T-cell (primary cell): ENCODE measurements at places on chromosomes 2 and 18. TPM values are rescaled to one million over a fixed set of nuclear protein-coding genes. Genes with fewer than 3 reads are reported as not detected.

- no peak for DNase-seq
Measured at GRCh38 chr2:138615257-138615656, 113.7 kb downstream of the SPOPL start.

DNA sequence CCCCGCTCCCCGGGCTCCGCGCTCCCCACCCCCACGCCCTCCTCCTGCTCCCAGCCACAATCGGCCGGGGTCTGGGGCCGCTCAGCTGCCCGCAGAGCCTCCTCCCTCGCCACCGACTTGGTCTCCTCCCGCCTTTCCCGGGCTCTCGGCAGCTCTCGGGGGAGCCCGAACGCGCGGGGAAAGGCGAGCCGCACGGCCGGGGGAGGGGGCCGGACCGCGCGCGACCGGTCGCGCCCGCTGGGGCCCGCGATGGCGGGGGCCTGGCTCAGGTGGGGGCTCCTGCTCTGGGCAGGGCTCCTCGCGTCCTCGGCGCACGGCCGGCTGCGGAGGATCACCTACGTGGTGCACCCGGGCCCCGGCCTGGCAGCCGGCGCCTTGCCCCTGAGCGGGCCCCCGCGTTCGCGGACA lies 327 bp downstream of the LTBP1 start:
- no peak for DNase-seq

DNA sequence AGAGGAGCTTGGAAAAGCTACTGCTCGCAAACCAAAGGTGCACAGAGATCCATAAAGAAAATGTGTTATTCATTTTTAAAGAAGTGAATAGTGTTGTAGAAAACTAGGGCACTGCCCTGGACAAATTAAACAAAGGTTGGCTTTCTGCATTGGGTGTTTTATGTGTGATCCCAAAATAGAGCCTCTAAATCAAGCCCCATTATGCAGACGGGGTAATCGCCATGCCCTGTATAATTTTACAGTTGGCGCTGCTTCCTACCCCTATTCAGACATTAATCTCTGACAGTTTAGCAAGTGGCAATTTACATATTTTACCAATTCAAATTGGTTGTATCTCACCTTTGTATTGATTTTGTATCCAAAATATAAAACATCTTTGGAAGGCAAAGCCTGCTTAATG lies 109.1 kb downstream of the PID1 start:
- no peak for DNase-seq

- no peak for DNase-seq
Measured at GRCh38 chr2:108444941-108445840, 3.8 kb upstream of the GCC2 start.

- DNase-seq: peak; percentile 25
Measured at GRCh38 chr18:55588111-55588869, at the start of gene TCF4. Gene TCF4 (minus strand): TSS chr18:55588192. CDS start chr18:55587116, 1,076 bp downstream.

DNA sequence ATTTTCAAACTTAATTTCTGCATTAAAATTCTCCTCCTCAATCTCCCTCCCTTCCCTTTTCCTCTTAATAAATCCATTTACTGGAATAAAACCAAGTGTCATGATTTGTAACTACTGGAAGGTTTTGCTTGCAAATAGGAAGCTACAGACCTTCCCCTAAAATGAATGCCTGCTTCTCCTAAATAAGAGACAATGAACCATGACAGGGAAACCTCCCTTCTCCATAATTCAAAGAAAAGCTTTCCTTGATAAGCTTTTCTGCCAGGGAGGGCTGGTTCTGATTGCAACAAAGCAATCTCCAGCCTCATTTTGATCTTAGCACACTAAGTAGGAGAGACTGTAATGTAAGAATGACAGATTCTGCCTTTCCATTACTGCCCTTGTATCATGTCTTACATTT lies 111.0 kb upstream of the CDH20 start:
- DNase-seq: no peak

GRCh38 chr2:160028431-160029269 lies 33.8 kb downstream of the PLA2R1 start:
- no peak for DNase-seq

DNA sequence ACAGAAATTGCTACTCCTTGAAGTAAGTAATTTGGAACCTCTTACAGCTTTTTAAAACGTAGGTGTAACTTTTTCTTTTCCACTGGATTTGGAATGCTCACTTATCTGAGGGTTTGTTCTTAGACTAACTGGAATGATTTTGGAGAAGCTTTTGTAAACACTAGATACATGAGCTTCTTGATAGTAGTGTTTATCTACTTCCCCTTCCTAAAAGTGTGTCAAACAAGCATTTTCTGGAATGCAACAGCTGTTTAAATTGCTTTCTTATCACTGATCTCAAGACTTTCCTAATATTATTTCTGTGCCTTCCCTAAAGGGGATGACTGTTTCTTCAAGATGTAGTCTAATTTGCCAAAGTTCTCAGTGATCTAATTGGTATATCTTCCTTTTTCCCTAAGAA lies 282.6 kb downstream of the CCDC178 start:
- no peak for DNase-seq

DNA sequence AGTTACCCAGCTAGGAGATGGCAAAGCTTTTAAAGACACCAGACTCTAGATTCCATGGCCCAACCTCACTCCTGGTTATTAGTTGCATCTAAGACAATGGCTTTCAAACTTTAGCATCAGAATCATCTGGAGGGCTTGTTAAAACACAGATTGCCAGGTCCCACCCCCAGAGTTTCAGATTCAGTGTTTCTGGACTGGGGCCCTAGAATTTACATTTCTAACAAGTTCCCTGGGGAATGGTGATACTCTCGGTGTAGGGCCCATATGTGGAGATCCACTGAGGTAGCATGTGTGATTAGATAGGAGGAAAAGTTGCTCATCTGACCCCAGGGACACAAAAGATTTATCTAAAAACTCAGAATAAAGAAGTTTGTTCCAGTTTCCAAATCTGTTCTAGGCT lies 14.5 kb upstream of the TTR start:
- DNase-seq: no peak

DNA sequence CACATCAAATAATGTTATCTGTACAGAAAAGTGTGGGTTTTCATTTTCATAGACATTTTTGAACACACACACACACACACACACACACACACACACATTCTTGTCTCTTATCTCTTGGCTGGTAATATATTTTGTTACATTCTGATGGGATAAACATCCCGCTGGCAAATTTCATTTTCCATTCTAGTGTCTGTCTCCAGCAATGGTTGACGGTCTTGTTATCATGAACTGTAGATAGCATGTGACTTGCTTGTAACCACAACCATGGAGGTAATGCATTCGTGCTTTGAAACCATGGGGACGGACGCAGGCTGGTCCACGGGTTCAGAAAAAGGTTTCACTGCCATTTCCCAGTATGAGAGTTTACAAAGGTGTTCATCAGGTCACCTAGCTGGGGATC lies 156.4 kb downstream of the PPP1R1C start:
- no peak for DNase-seq

DNA sequence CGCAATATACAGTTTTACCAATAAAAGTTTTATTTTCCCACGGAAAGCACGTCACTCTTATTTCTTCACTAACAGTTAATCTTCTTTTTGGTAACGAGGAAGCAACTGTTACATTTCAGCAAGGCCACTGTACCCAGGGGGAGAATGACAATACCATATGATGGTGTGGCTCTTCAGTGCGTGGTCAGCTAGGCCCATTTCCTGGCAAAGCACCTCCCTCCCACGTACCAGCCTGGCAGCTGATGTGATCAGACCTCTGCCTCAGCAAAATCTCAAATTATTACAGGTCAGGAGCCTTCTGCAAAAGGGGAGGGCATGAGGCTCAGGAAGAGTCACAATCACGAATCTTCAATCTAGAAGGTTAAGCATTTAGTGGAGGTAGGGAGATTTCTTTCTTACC lies 55.4 kb downstream of the KLF7 start:
- no peak for DNase-seq

DNA sequence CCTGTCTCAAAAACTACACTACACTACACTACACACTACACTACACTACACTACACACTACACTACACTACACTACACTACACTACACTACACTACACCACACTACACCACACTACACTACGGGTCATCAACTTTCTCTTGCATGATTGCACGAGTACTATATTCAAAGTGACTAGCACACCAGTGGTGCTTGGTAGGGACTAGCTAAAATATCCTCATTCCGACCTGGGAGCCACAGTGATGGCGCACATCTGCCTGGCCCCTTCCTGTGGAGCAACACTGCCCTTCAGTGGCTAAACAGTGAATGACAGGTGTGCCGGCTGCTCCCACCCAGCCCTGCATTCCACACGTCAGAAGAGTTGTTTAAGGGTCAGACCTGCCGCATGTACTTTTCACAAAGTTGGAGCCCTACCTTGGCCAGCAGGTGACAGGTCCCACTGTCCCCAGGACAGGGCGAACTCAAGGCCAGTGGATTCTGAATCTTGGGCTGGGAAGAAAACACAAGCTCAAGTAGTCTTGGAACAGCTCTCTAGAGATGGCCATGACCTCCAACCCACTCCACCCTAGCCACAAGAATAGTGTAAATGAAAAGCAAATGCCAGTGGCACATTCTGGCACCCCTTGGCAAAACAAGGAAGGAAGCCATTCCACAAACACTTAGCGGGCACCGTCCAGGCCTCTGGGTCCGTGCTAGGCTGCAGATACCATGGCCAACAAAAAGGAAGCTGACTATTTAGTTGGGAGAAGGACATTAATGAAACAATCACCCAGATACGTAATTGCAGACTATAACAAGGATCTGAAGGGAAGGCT lies 79.7 kb upstream of the MSH2 start:
- DNase-seq: peak; percentile 39

DNA sequence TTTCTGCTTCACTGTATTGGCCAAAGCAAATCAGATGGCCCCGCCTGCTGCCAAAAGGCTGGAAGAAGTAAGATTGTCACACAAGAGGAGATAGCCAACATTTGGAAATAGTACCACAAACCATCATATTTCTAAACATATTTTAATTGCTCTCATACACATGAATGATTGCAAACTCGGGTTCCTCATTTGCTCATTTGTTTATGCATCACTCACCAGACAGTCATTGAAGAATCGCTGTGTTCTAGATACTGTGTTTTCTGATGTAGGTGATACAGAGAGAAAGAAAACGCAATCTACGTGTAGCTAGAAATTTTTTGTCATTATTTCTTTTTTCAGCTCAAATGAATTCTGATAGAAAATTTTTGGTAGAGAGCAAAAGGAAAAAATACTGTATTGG lies 1103.4 kb downstream of the TSN start:
- DNase-seq: no peak

DNA sequence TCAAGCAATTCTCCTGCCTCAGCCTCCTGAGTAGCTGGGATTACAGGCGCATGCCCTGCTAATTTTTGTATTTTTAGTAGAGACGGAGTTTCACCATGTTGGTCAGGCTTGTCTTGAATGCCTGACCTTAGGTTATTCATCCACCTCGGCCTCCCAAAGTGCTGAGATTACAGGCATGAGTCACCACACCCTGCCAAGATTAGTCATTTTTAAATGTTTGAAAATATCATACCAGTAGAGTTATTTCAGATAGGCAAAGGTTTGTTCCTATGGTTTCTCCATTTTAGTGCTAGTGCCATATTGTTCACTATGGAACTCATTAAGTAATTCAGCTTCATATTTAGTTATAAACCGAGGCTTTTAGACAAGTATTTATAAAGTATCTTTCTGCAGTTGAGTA lies 52.3 kb downstream of the HIBCH start:
- no peak for DNase-seq

- DNase-seq: no peak
Measured at GRCh38 chr2:62014102-62014501, 108.6 kb downstream of the COMMD1 start.

GRCh38 chr2:219497495-219498279 lies 1.0 kb upstream of the GMPPA start:
- DNase-seq: no peak

DNA sequence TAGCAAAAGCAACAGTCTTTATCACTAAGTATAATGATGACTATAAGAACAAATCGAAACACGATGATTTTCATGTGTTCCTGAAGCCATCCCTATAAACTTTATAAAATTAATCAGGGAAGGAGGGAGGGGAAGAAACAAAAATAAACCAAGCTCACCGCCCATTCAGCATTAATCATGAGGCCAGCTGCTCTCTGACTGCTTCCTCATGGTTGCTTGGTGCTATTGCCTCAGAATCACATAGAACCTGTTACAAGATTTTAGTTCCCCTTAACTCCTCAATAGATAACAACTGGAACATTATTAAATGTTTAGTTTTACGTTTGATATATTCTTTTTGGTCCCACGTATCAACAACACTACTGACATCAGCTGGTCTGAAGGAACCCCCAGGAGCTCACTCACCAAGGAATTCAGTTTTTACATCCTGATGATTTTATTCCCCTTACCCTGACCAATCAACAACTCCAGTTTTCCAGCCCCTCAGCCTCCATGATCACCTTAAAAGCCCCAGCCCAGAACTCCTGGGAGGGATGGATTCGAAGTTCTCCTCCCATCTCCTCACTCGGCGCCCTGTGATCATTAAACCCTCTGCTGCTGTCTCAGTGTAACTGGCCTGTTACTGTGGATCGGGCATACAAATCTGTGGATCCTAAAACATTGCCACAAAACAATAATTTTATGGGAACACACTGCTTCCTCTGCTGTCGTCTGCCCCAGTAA lies 10.6 kb upstream of the HNRNPLL start:
- DNase-seq: no peak

NEU4 gene
- 1.6 TPM for total RNA-seq

IL36A gene
- total RNA-seq: 0.32 TPM

FOXI3 gene
- not detected for total RNA-seq

PIAS2 gene
- 33.4 TPM for total RNA-seq

GBX2 gene
- not detected for total RNA-seq

NCKAP5 gene
- not detected for total RNA-seq

ANKRD23 gene
- total RNA-seq: 16.4 TPM

PAX8 gene
- 1.2 TPM for total RNA-seq
